Activated CD4-positive, alpha-beta T cell treated with anti-CD3 and anti-CD28 coated beads for 1 hour (primary cell): ENCODE measurements at places on chromosomes 12 and 14.

DNA sequence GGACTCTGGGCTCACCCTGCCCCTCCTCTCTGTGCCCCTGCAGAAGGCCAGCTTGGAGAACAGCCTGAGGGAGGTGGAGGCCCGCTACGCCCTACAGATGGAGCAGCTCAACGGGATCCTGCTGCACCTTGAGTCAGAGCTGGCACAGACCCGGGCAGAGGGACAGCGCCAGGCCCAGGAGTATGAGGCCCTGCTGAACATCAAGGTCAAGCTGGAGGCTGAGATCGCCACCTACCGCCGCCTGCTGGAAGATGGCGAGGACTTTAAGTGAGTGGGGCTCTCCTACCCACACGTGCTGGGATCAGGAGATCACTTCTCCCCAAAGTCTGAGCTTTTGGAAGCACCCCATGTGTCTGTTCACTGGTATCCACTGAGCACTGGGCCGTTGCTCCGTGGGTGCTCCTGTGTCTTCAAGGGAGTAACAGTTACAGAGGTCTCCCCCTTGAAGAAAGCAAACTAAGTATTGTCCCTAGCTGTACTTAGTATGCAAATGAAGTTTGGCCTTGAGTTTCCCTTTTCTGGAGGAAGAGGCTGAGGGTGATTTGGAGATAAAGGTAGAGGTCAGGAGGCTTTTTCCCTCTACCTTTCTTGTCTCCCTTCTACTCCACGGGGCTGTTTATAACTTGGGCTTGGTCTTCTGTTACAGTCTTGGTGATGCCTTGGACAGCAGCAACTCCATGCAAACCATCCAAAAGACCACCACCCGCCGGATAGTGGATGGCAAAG lies 3.3 kb downstream of the KRT18 start:
- no peak for DNase-seq

DNA sequence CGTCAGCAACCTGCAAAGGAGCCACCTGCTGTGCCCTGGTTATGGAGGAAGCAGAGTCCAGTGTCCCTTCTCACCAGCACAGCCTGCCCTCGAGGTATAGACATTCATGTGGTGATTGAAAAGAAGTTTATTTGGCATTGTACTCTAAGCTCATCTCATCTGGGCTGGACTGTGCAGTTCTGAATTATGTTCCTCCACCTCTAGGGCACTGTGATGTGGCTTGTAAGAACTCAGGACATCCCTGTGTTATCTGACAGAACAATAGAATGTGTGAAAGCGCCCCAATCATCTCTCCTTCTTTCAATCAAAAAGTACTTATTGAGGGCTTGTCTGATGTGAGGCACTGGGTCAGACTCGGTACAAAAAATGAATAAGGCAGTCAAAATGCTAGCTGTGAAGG lies 140.1 kb downstream of the DHRS2 start:
- no peak for DNase-seq

DNA sequence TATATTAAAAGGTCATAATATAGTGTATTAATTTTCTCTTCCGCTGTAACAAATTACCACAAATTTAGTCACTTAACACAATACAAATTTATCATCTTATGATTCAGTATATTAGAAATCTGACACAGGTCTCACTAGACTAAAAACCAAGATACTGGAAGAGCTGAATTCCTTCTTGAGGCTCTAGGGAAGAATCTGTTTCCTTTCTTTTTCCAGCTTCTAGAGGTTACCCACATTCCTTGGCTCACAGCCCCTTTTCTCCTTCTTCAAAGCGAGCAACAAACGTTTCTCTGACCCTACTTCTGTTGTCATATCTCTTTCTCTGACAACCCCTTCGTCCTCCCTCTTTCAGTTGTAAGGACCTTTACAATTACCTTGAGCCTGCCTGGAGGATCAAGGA lies 43.4 kb upstream of the AMN1 start:
- no peak for DNase-seq

GRCh38 chr12:67568055-67568454 lies 80.5 kb upstream of the DYRK2 start:
- no peak for DNase-seq

- DNase-seq, result no peak
These were observed 25.4 kb downstream of the CCDC85C start for GRCh38 chr14:99578541-99579101.

DNA sequence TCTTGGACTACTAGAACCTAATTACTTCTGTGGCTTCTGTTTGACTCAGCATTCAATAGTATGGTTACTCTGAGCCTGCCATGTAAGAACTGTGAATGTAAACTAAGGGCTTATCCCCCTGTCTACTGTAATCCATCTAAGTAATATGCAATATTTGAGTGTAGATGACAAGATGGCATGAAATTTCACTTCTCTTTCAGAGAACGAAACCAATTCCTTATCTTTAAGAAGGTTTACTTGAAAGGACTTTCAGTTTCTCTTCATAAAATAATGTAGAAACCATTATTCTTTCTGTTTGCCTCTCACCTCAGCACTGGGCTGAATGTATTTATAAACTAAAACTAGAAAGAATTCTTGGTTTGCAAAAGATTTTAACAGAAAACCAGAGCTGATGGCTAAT lies 60.4 kb upstream of the ARID2 start:
- no peak for DNase-seq

DNA sequence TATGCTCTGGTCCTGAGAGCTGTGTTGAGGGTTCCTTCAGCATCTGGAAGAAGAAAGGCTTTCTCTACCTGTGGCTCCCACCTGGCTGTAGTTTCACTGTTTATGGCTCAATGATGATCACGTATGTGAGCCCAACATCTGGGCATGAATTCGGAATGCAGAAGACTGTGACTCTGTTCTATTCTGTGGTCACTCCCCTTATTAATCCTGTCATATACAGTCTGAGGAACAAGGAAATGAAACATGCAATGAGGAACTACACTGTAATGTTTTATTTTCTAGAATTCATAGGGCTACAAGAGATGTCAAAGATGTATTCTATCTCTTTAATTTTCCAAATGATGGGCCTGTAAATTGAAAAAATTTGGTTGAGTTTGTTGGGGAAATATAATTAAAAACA lies 10.8 kb upstream of the OR11G2 start:
- DNase-seq, result no peak

DNA sequence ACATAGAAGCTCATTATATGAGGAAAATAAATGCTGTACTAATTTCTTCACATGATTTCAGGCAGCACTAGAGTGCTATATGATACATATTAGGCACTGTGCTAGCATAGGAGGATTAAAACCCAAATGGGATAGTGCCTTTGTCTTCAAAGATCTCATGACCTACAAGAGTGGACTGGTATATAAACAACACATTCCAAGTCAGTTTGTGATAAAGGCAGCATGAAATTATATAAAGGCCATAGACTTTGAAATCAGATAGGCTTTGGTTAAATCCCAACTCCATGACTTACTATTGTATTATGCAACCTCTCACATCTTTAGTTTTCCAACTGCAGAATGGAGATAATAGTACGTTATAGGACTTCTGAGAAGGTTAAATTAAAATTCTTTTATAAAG lies 179.7 kb downstream of the RAD51B start:
- no peak for DNase-seq

GRCh38 chr14:75543253-75543652 lies 21.0 kb downstream of the BATF start:
- DNase-seq, result no peak

DNA sequence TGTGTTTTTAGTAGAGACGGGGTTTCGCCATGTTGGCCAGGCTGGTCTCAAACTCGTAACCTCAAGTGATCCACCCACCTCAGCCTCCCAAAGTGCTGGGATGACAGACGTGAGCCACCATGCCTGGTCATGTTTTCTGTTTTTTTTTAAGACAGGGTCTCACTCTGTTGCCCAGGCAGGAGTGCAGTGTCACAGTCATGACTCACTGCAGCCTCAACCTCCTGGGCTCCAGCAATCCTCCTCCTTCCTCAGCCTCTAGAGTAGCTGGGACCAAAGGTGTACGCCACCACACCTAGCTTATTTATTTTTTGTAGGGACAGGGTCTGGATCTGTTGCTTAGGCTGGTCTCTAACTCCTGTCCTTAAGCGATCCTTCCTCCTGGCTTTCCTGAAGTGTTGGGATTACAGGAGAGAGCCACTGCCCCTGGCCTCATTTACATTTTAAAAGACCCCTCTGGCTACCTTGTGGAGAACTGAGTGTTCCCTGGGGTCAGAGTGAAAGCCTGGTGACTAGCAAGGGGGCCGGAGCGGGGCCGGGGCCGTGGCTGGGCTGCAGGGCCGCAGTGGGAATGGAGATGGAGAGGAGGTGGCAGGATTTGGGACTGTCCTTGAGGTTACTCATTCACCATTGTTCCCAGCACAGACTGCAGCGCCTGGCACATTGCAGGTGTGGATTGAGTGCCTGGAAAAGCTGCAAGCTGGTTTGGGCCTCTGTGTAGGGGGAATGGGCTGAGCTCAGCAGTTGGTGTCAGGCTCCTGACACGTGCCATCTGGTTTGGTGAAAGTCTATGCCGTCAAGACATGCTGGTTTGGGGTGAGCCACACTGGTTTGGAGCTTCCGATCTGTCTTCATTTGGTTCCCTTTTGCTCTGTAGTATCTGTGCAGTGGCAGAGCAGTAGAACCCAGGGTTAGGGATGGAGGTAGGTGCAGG lies 18.1 kb downstream of the KMT5A start:
- DNase-seq, result no peak

DNA sequence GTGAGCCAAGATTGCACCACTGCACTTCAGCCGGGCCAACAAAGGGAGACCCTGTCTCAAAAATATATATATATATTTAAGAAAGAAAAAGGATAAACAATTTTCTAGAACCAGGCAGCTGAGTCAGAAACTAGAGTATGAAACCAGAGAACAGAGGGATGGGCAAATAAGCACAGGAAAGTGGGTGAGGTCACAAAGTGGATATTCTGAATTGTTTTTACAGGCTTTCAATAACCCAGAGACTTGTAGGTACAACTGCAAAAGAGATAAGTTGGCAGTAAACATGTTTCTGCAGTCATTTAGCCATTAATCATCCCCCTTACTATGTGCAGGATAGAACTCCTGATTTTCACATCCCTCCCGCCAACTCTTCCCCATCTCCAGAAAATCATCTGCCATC lies 94.2 kb downstream of the BTG1 start:
- no peak for DNase-seq

DNA sequence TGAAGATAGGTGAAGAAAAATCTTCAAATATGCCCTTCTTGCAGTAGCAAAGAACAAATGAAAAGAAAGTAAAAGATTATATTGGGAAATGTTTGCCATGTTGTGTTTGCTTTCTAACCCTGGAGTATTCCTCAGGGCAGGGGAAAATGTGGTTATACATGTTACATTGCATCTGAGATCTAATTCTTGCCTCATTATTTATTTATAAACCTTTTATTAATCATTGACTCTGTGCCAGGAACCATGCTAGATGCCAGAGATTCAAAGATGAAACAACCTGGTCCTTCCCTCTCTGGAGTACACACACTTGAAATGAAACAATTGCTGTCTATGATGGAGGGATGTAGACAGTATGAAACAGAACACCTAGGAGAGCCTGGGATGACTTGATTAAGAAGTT lies 128.1 kb upstream of the HMGA2 start:
- DNase-seq, result no peak

DNA sequence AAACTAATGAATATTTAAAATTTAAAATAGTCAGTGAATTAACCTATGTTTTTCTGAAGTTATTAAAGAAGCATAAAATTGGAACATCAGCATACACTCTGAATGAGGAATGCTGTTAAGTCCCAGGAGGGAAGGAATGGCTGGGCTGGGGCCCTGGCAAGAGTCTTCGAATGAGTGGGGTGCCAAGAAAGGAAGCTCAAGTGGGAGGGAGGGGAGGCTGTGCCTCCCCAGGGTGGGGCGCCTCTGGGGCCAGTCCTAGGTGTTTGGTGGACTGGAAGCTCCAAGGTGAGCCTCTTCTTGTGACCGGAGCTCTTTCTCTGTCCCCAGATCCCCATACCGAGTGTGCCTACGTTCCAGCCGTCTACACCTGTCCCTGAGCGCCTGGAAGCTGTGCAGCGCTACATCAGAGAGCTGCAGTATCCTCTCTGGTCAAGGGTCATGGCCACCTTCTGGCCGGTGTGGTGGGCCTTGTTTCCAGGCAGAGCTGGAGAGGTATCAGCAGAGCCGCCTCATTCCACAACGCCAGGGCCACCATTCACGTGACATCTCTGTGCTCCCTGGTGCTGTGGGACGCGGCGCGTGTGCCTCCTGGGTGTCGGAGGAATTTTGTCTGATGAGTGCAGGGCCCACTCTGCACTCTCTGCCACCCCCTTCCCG lies 8.5 kb downstream of the VASH1 start:
- no peak for DNase-seq

GRCh38 chr14:77133720-77134338 lies 7.8 kb downstream of the ZDHHC22 start:
- no peak for DNase-seq

GRCh38 chr14:33702293-33702692 lies 248.6 kb downstream of the EGLN3 start:
- no peak for DNase-seq

GRCh38 chr12:93832131-93832530 lies 155.0 kb downstream of the CRADD start:
- DNase-seq, result no peak

DNA sequence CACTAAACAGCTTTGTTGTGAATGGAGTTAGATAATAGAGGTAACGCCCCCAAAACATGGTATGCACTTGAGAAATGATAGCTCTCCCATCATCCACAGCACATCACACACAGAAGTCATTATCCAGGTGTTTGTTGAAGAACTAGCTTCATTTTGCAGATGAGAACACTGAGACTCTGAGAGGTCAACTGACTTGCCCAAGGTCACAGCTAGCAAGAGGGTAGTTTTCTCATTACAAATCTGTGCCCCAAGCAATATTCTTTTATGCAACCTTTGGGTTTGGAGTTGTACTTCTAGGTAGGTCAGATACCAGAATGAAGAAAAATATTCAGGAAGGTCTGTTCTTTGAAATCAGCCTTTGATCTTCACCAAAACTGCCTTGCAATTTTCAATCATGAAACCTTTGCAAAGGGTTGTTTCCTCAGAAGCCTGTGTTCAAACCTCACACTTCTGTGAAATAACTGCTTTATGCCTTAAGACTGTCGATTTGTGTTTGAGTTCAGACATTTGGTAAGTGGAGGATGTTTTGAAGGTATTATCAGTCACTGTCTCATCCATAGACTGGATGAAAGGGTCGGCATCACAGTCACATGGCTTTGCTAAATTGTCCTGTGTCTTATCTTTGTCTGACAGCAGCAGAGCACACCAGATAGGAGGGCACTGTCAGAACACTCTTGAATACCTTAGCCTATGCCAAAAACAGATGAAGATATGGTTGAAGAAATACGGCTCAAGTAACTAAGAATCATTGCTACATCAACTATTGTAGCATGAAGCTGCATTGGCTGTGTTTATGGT lies 233.2 kb upstream of the BTG1 start:
- DNase-seq, result no peak

DNA sequence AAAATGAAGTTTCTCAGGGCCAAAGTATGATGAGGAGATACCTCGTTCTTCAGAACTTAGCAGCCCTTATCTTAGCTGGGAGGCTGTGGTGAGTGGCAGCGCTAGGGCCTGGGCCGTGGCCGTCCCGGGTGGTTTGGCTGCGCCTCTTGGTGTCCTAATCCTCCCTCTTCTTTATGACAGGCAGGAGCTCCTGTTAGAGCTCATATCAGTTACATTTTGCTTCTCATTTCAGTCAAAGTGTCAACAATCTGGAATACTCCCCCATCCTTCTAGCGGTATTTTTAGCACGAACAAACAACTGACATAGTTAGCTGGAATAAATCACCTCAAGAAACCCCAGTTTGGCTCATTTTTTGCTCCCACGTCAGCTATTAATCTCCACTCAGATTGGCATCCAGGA lies 188.8 kb downstream of the TTC7B start:
- no peak for DNase-seq
